Osteoblast (primary cell): ENCODE measurements at places on chromosomes 1 and 21.

DNA sequence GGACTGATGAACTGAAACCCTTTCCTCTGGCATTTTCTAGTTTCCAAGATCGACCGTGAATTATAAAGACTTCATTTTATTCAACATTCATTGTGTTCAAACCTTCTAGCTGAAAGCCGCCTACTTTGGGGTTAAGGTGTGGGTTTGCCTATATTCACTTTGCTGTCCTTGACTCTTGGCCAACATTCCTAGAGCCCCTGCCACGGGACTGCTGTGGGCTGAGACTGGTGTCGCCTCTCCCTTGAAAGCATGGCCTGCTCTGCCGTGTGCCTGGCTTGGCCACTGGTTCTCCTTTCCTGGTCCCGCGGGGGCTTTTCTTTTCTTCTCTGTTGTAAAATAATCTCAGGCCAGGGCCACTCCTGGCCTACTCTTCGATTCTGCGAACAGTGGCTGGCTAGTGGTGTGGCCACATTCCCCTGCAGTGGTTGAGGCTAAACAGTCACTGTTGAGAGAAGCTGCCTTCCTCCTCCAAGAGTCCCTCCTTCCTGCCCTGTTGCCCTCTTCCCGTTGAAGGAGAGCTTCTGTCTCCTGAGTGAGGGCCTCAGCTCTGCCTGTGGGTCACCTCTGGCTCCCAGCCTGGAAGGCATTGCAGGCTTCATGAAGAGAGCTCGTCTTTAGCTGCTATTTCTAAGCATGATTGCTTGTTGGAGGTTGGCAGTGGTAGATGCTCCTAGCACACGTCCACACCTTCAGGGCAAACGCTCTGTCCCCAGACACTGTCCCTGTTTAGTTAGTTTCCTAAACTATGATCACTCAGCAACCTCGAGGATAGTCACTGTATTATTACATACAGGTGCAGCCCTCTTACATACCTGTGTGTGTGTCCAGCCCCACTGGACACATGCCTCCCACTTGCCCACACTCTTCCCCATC is 80.5 kb downstream of the GALNT2 start:
- H3K4me1 ChIP-seq: peaks cover 5% of the 10 kb centered on the region
- H3K27me3 ChIP-seq: no peaks in the 10 kb centered on the region
- peak; percentile 83 for DNase-seq
- H3K27ac ChIP-seq: no peak overlapping the region
- H3K4me3 ChIP-seq: no peak overlapping the region

GRCh38 chr1:211684791-211685190 is 9.4 kb upstream of the NEK2 start:
- no peaks in the 10 kb centered on the region for H3K36me3 ChIP-seq
- H3K4me3 ChIP-seq: no peak overlapping the region
- no peak overlapping the region for H3K27ac ChIP-seq
- H3K27me3 ChIP-seq: peaks cover 11% of the 10 kb centered on the region

DNA sequence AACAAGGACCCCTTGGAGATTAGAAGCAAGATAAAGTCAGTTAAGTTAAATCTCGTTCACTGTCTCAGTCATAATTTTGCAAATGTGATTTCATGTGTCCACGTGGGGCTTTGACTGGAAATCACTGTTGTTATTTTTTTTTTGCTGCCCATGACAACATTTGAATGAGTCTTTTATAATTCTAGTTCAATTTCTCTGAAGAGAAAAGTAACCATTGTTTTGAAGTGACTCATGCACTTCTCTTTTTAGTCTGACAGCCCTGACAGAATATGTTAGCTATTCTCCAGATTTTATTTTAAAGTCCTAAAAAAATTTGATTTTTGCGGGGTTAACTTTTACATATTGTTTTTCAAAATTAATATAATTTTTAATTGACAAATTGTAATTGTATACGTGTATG is 30.7 kb upstream of the NLRP3 start:
- peak overlapping the region; percentile 71 for H3K27ac ChIP-seq
- H3K4me3 ChIP-seq: no peak overlapping the region
- no peaks in the 10 kb centered on the region for H3K27me3 ChIP-seq
- DNase-seq: peak; percentile 69

DNA sequence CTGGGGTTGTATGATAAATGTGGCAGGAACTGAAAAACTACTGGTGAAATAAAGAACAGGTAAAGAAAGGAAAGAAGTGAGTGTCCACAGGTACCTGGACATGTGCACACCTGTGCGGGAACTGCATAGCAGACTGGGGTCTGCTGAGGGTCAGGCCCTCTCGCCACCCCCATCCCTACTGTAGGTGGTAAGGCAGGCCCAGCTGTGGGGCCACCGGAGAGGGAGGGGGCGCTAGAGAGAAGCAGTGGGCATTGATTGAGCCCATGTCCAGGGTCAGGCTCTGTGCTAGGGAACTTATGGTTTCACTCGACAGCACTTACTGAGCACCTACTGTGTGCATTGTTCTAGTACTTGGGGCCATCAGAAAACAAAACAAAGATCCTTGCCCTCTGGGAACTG is 400.5 kb downstream of the MATN1 start:
- H3K27me3 ChIP-seq: no peaks in the 10 kb centered on the region
- DNase-seq: no peak
- no peak overlapping the region for H3K27ac ChIP-seq
- no peaks in the 10 kb centered on the region for H3K36me3 ChIP-seq
- H3K4me1 ChIP-seq: no peaks in the 10 kb centered on the region

GRCh38 chr1:81730881-81731280 is 69.9 kb upstream of the ADGRL2 start:
- H3K4me3 ChIP-seq: no peak overlapping the region
- H3K27ac ChIP-seq: no peak overlapping the region
- H3K36me3 ChIP-seq: no peaks in the 10 kb centered on the region

DNA sequence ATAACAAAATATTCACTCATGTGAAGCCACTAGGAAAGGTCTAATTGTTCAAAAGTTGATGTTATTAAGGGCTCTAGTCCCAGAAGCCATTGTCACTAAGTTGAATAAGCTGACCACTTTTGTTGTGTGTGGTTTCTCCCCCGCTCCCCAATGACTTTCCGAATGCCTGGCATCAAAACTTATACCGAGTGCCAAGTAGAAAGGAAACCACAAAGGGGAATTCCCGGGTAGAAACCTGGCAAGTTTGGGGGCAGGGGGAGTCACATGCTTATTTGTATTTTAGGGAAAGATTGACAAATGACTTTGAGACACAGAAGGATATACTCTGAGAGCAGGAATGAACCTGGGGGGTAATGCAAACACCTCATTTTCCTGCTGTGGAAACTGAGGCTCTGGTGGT is 154.1 kb downstream of the TGFBR3 start:
- H3K27ac ChIP-seq: peak overlapping the region; percentile 85
- H3K36me3 ChIP-seq: no peaks in the 10 kb centered on the region
- H3K4me1 ChIP-seq: peaks cover 42% of the 10 kb centered on the region
- no peak for DNase-seq
- no peak overlapping the region for H3K4me3 ChIP-seq
- H3K27me3 ChIP-seq: no peaks in the 10 kb centered on the region

GRCh38 chr21:15514073-15514946 is 215.5 kb upstream of the USP25 start:
- no peaks in the 10 kb centered on the region for H3K4me1 ChIP-seq
- H3K27ac ChIP-seq: no peak overlapping the region
- H3K4me3 ChIP-seq: no peak overlapping the region
- no peaks in the 10 kb centered on the region for H3K27me3 ChIP-seq
- no peak for DNase-seq
- H3K36me3 ChIP-seq: no peaks in the 10 kb centered on the region
